8988T (cell line): ENCODE measurements at places on chromosomes 2 and 18.

- no peak for DNase-seq
Observed at GRCh38 chr2:132465917-132466316, 49.3 kb downstream of the GPR39 start.

- DNase-seq = no peak
Observed at GRCh38 chr2:235857598-235857997, 310.6 kb downstream of the GBX2 start.

DNA sequence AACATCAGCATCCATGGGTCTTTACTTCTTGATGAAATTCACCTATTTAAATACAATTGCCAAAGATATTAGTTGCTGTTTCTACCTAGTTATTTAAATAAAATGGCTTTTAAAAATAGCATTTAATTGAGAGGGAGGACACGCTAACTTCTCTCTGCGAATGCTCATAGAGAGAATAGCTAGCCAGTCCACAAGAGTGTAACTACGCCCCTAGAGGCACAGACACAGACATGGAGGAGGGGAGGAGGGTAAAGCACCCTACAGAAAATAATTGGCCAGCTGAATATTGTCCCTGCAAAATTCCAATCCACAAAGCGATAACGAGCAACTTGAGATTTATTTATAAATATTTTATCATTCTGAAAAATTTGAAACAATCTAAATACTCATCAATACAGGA lies 97.0 kb upstream of the PAPOLG start:
- DNase-seq = no peak

DNA sequence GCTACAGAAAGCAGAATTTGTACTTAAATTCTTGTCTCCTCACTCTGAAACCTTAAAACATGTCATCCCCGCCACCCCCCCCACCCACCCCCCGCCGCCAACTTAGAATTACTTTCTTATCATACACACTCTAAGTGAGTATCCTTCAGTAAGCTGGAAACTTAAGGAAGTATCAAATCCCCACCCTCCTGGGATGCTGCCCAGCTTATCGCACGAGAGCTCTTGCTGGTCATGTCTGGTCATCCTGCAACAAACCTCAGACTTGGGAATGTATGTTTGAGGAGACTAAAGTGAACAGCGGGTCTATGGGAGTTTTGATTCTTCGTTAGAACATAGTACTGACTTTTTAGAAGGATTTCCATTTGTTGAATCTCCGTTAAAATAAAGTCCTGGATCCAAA lies 203.3 kb downstream of the PTGR3 start:
- no peak for DNase-seq

- DNase-seq = no peak
Observed at GRCh38 chr2:8584174-8585066, 97.4 kb upstream of the ID2 start.

DNA sequence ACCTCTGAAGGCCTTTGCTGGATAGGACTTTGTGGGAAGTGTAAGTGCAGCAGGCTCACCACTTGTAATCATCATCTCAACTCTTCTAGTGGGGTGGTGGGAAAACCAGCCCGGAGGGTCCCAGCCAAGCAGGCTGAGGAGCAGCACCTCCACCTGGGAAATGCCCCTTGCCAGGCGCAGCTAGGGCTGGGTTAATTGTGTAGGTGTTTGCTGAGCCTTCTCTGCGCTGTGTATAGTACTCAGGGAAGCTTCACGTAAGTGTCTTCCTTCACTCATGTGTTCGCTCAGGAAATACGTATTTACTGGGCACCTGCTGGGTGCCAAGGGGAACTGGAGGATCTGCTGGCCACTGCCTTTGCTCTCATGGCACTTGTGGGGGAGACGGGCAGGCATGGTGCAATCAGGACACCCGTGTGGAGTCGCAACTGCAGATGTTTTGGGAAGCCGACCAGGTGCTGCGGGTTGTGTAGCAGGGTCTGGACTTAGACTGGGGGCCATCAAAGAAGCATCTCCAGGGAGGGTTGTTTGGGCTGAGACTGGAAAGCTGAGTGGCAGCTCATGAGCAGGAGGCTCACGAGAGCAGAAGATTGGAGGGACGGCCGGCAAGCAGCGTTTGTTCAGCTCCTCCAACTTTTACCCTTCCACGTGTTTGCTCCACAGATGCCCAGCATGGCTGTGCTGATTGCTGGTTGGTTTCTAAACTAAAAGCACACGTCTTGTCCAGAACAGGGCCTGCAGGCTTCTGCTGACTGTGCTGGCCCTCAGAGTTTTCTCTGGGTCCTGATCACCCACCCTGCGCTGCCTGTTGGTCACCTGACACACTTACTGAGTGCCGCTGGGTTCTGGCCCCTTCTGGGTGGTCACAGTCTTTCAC lies 164.6 kb downstream of the LDLRAD4 start:
- DNase-seq = no peak

- no peak for DNase-seq
Observed at GRCh38 chr2:237407700-237408099, 6.3 kb downstream of the COL6A3 start.

DNA sequence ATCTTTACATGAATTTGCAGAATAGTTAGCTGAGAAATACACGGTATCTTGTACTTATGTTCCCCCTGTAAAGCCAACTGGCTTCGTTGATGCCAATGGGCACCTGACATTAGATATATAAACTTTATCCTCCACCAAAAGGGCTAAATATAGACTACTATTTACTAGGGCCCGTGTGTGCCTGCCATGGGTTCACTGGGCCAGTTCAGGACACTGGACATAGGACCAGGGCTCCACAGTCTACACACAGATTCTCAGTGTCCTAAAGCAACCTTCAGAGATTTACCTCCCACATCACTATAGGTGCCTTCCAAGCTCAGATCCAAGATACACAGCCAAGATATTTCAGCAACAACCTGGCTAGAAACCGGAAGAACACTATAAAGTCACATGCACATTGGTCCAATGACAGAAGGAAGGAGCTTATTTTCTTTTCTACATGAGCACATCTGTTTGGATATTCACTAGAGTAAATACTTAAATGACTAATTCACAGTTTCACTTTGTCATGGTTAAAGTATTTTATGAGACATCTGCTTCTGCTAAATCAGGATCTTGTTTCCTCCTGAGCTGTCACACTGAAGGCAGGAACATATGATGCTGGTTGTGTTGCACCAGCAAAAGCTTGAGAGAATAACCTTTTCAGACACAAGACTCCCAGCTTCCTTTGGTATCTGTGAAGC lies 95.1 kb downstream of the MYO5B start:
- DNase-seq = no peak

DNA sequence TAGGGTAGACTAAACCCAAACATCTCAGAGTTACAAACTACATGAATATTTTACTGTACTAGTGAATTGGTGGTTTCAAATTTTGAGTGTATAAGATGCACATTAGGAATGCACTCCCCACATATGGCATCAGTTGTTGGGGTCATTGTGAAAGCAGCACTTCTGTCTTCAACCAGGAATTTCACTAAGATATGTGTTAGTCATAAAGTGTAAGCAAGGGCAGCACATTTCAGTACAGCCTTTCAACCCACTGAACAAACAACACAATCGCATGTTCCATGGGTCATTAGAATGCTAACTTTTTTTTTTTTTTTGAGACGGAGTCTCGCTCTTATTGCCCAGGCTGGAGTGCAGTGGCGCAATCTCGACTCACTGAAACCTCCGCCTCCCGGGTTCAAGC lies 164.1 kb upstream of the MAP2 start:
- DNase-seq = no peak

DNA sequence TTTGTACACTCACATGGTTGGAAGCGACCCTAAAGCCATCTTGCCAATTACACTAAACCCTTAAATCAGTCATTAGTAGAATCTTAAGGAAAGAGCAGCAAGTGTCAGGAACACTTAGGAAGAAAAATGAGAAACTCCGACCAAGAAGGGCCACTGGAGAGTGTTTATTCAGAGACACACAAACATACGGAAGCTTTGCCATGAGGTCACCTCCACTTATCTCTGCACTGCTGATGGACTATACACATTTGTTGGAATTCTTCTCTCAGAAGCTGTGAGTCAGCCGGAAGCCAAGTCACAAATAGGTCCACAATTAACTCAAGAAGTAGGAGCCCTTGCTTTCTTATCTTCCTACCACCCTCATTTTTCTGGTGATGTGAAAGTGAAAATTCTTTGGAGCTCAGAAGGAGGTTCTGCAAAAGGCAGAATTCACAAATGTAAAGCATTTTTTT lies 21.6 kb downstream of the BMP10 start:
- DNase-seq = no peak

DNA sequence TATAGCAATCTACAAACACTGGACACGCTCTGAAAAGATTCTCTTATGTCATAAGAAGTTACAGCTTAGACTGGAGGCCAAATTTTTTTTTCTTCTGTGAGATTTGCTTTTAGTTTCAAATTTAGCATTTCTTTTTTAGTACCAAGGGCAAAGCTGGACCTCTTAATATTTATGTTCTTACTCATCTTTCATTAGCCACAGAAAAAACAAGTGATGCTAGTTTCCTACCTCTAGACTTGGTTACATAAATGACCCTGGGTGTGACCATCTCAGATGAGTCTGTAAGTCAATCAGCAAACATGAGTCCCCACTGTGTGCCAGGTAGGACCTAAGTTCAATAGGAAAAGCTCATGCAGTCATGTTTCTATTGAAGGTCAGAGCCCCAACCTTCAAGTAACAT lies 94.4 kb downstream of the MEP1B start:
- no peak for DNase-seq

DNA sequence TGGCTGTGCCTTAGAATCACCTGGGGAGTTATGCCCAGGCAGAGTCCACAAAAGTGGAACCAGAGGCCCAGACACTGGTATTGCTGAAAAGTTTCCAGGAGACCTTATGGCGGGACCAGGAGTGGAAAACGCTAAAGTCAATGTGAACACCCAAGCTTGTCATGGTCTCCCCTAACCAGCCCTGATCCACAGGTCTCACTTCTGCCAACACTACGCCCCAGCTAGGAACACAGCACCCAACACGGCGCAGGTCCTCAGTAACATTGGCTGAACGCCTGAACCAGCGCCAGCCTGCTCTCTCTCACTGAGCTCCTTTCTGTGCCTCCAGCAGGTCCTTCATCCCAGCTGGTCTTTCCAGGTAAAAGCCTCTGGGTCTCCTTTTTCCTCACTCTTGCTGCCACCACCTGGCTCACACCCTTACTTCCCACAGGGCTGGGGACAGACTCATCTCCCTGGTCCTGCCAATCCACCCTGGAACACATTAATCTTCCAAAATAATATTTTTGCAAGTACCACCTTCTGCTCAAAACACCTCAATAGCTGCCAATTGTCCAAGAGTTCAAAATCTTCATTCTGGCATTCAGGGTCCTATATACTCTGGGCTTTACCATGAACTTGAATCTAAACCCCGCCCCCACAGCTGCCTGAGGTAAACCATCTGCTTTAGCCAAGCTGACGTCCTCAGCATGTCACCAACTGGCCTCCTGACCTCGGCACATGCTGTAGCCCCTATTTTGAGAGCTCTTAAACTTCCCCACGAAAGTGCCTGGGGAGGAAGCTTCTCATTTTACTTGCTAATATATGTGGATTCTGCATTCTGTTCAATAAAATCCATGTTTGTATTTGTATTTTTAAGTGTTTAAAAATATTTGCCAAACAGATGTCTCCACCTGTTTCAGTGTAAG lies 34.6 kb downstream of the ADCY3 start:
- no peak for DNase-seq

DNA sequence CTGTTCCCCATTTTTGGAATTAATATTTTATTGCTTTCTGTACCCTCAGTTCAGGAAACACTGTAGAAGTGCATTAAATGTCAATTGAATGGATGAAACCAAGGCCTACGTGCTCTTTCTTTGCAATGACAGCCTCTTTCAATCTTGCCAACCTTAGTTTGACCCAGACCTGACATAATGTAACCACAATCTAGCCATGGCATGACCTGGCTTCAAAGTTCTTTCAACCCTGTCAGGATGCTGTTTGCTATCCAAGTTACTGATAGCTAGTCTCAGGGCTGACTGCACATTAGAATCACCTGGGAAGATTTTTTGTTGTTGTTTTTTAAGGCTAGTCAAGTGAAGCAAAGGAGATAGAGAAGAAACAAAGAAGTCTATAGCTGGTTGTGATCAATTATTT lies 190.9 kb upstream of the PKDCC start:
- DNase-seq = no peak

DNA sequence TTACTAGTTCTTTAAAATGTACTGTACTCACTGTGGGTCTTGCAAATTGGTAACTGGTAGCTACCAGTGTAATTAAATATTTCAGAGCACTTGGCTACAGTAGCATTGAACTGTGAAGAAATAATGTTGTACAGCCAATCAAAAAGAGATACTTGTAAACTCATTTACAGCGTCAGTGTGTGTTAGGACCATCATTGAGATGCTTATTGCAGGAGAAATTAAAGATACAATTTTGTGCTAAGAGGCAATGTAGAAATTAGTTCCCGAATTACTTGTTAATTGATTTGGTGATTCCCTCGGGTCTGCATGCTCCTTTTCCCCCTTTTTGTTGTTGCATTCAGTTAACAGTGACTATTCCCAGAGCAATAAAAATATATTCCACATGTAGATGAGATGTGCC lies 330.5 kb downstream of the AGAP1 start:
- DNase-seq = no peak

DNA sequence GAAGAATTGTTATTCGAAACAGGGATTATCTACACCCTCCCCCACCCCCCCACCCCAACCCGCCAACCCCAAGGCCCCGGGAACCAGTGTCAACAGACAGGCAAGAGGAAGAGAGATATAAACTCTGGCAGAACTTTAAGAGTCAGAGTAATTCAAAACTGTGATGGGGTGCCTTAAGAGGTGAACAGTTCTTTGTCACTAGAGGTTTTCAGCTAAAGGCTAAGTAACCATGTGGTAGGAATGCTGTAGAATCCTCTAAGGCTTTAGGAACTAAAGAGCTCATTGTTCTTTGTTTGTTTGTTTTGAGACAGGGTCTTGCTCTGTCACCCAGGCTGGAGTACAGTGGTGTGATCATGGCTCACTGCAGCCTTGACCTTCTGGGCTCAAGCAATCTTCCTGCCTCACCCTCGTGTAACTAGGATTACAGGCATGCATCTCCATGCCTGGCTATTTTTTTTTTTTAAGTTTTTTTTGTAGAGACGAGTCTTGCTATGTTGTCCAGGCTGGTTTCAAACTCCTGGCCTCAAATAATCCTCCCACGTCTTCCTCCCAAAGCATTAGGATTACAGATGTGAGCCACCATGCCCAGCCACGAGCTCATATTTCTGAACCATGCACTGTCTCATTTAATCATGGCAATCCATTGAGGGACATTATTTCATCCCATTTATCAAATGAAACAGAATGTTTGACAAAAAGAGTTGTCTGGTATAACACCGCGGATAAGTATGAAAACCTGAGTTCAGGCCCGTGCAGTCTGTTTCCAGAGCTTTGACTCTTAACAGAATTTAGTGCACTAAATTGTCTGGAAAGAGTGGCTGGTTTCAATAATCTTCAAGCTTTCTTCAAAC lies 20.8 kb upstream of the TMEM17 start:
- no peak for DNase-seq
